Activated CD4-positive, alpha-beta T cell treated with anti-CD3 and anti-CD28 coated beads, Interleukin-2, amount 10 ng/mL, durations not matched to agents 7 days and 5 days (primary cell): ENCODE measurements at places on chromosomes 6 and 20. TPM values are rescaled to one million over a fixed set of nuclear protein-coding genes. Genes with fewer than 3 reads are reported as not detected.

DNA sequence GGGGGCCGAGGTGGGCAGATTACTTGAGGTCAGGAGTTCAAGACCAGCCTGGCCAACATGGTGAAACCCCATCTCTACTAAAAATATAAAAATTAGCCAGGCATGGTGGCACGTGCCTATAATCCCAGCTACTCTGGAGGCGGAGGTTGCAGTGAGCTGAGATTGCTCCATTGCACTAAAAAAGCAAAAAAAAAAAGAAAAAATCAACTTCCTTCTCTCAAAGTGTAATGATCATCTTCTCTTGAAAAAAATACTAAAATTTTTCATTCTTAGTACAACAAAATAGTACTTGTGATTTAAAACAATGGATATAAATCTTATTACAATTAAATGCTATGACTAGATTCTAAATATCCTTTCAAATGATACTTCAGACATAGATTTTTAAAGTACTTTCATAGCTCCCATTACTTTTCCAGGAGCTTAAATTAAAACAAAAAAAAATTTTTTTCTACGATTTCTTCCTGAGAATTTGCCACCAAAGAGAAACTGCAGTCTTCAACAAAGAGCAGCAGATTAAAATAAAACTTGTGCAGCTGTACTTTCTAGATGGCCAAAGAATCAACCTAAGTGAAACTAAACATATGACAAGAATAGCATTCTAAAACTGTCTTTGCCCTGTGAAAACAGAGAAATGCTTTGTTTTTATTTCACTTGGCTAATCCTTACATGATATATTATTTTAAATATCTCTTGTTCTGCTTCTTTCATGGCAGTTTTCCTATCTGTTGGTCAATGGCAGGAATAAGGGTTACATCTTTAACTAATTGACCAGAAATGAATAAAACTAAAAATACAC, 75.2 kb downstream of the MAP3K5 start:
- DNase-seq: no peak

- no peak for DNase-seq
Observed at GRCh38 chr6:3305216-3305565, 46.4 kb downstream of the PSMG4 start.

DNA sequence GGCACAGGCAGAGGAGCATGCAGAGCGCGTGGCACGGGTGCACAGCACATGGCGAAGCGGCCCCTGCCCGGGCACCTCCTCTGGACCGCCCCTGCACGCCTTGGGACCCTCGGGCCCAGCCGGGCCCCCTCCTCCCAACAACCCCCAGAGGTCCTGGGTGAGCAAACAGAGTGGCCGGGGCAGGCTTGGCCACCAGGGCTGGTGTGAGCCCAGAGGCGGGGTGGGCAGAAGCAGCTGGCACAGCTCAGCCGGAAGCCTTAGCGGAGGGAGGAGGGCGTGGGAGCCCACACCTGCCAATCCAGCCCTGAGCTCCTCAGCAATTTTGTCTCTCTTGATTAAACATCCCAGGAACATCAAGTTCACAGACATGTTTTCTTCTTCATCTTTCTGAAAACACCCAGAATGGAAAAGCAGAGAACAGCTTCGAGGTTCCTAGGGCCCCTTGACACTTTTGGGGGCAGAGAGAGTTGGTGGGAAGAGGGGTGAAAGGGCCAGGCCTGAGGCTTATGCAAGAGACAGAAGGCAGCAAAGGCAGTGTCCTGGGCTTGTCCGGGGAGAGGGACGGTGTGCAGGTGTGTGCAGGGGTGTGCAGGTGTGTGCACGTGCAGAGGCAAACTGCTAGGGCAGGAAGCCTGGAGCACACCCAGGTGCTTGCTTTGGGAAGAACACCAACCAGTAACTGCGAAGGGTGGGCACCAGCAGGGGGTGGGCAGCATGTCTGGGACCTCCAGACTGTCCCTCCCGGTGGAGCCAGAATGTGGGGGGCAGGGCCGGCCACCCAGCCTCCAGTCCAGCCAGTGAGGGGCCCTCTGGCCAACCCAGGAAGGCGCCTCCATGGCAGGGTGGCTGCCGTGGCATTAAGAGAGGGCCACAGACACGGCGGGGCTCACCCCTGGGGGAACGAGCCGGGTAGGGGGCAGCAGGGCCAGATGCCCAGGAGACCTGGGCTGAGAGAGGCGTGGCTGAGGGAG, 4.8 kb downstream of the HRH3 start:
- DNase-seq: no peak

DNA sequence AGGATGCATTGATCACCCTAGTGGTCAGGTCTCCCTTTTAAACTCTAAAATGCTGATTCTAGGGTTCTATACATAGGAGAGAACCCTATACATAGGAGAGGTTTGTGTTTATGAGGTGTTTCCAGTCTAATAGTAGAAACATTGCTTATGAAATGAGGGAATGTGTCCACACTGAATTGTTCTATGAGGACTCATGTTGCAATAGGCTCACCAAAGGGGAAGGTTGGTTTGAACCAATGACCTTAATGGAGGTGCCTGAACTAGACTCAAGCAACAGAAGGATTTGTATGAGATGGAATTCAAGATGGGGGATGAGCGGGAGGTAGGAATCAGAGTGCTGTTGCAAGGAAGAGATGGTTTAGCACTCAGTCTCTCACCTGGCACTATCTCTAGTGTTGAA, 33.5 kb upstream of the UBR2 start:
- DNase-seq: no peak

DNA sequence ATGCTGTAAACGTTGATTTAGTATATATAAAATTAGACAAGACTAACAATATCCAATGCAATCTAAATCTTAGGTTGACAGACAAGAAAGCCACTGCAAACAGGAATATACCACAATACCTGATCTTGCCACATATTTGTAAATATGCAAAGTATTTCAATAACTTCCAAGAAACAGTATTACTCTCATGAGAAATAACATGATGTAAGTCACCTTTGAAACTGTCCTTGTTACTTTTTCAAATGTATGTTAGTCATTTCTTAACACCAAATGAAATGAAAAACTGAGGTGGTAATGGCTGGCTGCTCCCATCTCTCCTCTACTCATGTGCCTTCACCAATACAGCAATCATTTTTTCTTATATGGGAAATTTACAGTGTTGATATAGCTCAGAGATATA, 118.7 kb downstream of the ATG5 start:
- DNase-seq: no peak

DNA sequence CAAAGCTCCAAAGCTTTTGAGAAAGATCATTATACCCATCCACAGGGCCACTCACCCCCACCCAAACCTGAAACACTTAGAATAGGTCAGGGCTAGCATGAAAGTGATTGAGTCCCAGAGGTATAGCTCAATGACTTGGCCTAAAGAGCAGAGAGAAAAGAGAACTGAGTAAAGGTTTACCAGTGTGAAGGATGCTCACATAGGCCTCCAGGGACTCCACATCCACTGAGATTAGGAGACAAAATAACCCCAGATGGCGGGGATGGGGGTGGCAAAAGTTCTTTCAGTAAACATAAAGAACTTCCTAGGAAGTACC, 12.2 kb downstream of the SAYSD1 start:
- no peak for DNase-seq

- no peak for DNase-seq
Observed at GRCh38 chr6:129643176-129643575, 66.8 kb downstream of the ARHGAP18 start.

- no peak for DNase-seq
Observed at GRCh38 chr6:35358086-35358485, 15.7 kb downstream of the PPARD start.

DNA sequence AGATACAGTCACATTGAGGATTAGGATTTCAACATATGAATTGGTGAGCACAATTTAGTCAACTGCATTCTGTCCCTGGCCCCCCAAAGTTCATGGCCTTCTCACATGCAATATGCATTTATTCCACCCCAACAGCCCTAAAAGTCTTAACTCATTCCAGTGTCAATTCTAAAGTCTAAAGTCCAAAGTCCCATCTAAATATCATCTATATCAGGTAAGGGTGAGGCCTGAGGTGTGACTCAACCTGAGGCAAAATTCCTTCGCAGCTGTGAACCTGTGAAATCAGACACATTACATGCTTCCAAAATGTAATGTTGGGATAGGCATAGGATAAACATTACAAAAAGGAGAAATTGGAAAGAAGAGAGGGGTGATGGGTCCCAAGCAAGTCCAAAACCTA, 27.8 kb downstream of the CLIC5 start:
- no peak for DNase-seq

- DNase-seq: no peak
Observed at GRCh38 chr6:126664271-126664670, 324.4 kb downstream of the CENPW start.

- no peak for DNase-seq
Observed at GRCh38 chr6:46898006-46898405, 23.7 kb downstream of the ADGRF5 start.

DNA sequence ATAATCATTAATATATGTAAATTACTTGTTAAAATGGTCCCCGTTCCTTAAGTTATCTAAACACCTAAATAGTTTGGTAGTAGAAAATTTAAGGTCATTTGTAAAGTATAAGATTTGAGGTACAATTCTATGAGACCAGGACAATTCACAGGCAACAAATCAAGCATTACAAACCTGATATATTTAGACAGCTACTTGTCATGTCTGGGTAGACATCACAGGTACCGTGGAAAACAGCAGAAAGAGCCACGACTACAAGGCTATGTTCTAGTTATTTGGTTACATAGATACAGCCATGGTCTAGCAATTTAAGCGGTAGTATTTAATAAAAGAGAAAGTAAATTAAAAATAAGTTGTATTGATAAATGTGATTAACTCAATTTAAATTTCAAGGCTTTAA, 393.1 kb upstream of the ID4 start:
- DNase-seq: no peak

- no peak for DNase-seq
Observed at GRCh38 chr6:29301316-29301715, at the start of gene OR14J1. OR14J1 (plus strand) TSS chr6:29301701; CDS start chr6:29306690, 4,989 bp downstream.

DNA sequence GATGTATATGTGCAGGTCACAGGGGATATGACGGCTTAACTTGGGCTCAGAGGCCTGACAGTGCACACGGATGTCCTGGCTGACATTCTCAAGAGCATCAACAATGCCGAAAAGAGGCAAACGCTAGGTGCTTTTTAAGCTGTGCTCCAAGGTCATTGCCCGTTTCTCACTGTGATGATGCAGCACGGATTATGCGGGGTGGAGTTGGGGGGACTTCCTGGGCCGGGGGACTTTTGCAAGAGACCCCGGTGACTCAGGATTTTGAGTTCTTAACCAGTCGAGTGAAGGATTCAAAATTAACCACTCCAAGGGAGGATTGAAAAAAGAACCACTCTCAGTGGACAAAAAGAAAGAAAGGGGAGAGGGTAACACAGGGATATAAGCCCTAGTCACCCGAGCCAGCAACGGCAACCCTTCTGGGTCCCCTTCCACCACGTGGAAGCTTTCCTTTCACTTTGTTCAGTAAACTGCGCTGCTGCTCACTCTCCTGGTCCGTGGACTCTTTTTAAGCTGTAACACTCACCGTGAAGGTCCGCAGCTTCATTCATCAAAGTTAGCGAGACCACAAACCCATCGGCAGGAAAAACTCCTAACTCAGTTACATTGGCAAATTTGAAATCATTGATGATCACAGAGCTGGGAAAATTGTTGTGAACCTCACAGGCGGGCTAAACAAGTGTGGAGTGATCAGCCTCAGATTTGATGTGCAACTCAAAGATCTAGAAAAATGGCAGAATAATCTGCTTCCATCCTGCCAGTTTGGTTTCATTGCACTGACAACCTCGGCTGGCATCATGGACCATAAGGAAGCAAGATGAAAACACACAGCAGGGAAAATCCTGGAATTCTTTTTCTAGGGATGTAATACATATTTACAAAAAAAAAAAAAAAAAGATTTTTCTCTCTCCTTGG, 199.3 kb downstream of the ARID1B start:
- DNase-seq: no peak

DNA sequence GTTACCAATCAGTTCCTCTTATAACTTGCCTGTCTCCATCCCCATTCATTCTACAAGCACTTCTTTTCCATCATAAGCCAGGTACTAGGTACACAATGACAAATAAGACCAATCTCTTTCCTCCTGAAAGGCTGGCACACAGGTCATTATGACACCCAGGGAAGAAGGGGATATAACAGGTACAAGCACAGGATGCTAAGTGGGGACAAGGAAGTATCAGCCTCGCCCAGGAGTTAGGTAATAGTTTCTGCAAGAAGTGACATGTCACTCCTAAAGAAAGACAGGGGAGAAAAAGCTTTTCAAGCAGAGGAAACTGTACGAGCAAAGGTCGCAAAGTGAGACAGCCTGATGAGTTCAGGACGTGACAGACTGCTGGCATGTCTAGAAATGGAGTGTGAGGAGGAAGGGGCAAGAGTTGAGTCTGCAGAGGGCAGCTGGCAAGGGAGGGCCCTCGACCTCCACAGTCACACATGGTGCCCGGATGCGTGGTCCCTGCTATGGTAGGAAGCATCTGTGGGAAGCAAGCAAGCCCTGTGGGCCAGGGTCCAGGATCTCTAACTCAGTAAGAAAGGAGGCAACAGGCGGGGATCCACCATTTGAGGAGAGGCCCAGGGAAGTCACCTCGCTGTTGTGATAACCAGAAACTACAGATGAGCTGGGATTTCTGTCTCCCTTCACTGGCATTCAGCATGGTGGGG, 40.4 kb downstream of the GPLD1 start:
- DNase-seq: no peak

DNA sequence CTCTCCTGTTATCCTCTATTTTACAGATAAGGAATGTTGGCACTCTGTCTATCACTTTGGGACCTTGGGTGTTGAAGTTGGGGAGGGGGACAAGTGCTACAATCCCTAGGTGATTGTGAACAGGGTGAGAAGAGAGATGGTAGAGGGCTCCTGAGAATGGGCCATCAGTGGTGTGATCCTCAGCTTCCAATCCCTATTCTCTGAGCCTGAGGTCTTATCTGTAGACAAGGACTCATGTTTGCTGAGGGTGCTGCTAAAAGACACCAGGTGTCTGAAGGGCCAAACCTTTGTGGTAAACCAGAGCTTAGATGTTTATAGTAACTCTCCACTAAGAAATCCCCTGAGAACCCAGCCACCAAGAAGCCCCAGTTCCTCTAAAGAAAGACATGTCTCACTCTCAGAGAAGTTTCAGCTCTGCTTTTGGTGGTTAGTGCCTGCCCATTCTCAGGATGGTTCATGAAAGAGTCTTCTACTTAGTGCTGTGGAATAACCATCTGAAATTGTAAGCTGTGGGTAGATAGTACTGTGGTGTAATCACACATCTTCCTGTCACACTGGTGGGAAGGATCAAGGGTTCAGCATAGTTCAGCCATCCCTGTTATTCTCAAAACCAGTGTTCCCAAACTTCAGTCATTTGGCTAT, 58.2 kb upstream of the IL20RA start:
- DNase-seq: peak; percentile 29

- DNase-seq: no peak
Observed at GRCh38 chr6:157967486-157967885, 14.2 kb upstream of the SYNJ2 start.

The WASF1 gene
- 0.46 TPM for total RNA-seq

The WFDC9 gene
- total RNA-seq: not detected

The CRYBG1 gene
- 46.8 TPM for total RNA-seq

The SLC17A1 gene
- not detected for total RNA-seq

The SCRT2 gene
- not detected for total RNA-seq

The TENT5A gene
- 1.9 TPM for total RNA-seq

The DEFB132 gene
- not detected for total RNA-seq

The OR2J3 gene
- total RNA-seq: not detected

The NFKBIL1 gene
- 15.8 TPM for total RNA-seq

The PDYN gene
- total RNA-seq: not detected

The MUC22 gene
- total RNA-seq: not detected
